Stimulated activated CD4-positive, alpha-beta T cell treated with anti-CD3 and anti-CD28 coated beads, Interleukin-2, amount 100 ng/mL, for 48 hours (primary cell): ENCODE measurements at places on chromosomes 13 and 19.
A peak's percentile ranks its signal among the peaks of the same experiment; 100 is the strongest.

DNA sequence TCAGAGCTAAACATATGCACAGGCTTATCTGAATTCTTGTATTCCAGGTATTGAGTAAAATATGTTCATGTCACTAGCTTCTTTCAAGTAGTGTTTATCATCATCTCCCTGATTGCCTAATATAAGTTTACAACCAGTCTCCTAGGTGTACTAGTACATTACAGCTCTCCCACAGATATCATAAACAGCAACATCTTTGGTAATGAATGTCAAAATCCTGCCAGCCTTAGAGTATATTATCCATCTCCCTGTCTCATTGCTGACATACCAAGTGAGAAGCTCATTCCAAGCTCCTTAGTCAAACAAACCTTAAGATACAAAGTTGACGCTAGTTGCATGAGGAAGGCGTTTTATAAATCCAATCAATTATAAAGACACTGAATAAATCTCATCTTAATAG, 689.1 kb upstream of the GPC6 start:
- no peak for DNase-seq

DNA sequence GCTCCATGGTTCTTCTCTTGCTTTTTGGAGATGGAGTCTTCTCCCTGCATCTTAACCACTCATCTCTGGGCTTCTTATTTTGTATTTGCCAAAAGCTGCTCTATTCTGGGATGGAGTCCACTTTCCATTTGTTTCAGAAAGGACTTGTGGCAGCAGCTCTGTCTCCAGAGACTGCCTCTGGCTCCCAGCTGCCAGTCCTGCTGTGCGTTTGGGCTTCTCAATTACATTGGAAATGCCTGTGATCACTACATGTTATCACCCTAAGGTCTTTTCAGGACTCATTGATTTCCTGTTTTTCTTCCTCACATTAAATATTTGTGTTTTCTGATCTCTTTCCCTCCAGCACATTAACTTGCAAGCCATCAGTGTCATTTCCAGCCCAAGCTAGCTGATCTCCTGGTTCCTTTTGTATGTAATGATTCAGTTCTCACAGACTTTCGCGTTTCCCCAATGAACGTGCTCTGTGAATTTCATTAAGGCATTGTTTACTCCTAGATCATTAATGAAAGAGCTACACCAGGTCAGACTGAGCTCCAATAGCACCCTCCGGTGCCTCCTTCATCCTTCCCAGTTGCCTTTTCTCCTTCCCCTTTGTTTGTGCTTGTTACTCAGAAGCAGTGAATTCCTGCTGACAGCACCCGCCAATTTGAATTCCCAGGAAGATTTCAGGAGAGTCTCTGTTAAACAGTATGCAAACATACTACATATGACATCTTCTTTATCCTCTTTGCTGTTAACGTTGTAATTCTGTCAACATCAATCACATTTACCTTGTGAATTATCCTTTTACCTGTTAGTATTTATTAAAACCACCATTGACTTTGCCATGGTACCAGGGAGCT, 3.0 kb downstream of the CBY2 start:
- DNase-seq: no peak

- DNase-seq: no peak
These were observed 261 bp downstream of the PRKD2 start for GRCh38 chr19:46716672-46717033.

DNA sequence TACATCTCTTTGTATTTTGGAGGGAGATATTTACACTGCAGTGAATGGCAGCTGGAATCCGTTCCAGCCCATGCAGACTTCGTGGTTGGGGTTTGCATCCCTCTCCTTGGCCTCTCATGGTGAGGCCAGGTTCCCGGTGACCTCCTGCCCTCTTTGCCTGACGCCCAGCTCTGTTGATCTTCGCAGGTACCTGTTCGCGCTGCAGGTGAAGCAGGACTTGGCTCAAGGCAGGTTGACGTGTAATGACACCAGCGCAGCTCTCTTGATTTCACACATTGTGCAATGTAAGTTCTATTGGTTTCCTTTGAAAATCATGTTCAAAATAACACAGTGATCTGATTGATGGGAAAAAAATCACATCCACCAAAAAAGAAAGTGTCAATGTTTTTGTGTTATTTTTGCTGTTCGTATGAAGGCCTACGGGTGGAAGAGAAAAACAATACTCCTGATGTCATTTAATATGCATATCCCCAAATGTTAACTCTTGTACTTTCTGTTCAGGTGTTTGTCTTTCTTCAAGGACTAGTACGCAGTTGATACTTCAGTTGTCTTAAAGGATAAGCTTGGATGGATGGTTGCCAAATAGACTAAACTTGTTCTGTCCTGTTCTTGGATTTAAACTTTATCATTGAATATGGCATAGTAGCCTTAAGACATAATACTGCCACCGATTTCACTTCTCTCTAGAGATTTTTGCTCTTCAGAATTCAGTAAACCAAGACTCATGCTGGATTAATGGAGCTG, 199.1 kb downstream of the STK24 start:
- DNase-seq: no peak

DNA sequence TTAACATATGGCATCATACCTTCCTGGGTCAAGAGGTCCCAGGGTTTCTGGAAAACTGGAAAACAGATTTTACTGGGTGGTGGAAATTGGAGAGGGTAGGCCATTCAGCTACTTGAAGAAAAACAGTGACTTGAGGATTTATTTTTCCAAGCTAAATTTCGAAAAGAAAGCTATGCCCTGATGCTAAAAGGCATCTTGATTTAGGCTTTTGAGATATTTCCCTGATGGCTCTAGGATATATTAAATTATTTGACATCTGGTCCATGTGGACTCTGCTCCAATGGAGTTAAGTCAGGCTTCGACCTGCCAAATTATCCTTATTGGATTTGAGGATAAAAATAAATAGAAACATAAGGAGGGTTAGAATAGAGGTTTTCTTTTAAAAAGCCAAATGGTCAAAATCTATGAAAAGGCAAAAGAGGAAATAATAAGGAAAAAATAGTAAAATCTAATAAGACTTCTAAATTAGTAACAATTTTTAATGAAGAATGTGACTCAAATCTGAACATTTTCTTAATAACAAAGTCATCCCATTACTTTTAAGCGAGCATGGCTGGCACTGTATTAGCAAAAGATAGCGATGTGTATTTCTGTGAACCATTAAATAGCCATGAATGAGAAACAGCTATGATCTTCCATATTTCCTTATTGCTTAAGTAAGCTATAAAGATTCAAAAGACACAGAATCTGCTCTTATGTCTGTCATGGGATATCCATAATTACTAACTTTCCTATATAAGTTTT, 190.0 kb upstream of the MIR17HG start:
- no peak for DNase-seq

DNA sequence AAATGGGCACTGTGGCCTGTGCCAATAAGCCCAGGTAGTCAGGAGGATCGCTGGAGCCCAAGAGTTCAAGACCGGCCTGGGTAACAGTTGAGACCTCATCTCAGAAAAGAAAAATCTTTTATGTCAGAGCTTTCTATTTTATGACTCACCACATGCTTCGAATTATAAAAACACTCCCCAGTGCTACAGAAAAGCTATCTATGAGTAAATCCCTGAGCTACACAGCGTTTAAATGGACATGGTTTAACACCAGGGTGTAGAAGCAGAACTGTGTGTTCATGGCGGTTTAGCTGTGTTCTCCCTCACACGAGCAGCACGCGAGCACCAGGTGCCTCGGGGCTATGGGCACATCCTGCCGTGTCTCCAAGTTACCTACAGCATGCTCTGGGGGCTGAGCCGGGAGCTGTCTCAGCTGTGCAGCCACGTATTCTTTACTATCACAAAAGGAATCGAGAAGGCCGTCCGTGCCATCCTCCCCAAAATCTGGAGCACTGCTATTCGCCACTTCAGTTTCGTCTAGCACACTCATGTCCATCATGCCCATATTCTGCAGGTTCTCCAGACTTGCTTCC, 6.7 kb downstream of the SAFB2 start:
- no peak for DNase-seq

GRCh38 chr19:5138606-5139582, 170.0 kb downstream of the KDM4B start:
- DNase-seq: peak; percentile 75

- no peak for DNase-seq
These were observed 4.7 kb upstream of the SIGLECL1 start for GRCh38 chr19:51246164-51246552.

GRCh38 chr13:100790405-100790804, 115.8 kb upstream of the TMTC4 start:
- DNase-seq: no peak

- no peak for DNase-seq
These were observed 10.3 kb downstream of the IL17D start for GRCh38 chr13:20713751-20714150.

DNA sequence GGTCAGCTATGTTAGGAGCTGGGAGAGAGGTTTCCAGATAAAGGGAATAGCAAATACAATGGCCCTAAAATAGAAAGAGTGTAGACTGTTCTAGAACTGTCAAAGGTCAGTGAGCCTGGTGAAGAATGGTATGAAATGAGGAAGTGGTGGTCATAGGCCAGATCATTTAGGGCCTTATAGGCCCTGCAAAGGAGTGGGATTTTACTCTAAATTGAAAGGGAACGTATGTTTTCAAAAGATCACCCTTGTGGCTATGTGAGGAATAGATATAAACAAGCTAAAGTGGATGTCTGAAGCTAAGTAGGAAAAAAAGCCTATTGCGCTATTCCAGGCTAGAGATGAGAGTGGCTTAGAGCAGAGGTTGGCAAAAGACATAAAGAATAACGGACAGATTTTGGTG, 70.7 kb upstream of the TDRD3 start:
- DNase-seq: no peak
